ENCODE measurements at places on chromosomes 1 and 21.
A peak's percentile ranks its signal among the peaks of the same experiment; 100 is the strongest.

DNA sequence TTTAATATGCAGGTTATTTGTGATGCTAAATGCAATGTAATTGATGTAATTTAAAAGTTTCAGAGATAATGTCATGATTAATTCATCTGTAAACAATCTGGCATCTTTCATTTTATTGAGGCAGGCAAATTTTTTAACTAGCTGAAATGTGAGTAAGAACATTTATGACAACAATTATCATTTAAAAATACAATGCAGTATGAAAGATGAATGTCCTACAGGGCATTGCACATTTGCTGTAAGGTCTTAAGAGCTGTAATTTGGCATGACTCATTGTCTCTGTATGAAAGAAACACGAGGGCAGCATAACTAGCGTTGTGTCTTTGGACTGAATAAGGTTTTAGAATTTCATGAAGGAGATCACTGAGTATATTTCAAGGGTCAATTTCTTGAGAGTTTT is 642.8 kb downstream of the PLA2G4A start:
- DNase-seq = no peak

DNA sequence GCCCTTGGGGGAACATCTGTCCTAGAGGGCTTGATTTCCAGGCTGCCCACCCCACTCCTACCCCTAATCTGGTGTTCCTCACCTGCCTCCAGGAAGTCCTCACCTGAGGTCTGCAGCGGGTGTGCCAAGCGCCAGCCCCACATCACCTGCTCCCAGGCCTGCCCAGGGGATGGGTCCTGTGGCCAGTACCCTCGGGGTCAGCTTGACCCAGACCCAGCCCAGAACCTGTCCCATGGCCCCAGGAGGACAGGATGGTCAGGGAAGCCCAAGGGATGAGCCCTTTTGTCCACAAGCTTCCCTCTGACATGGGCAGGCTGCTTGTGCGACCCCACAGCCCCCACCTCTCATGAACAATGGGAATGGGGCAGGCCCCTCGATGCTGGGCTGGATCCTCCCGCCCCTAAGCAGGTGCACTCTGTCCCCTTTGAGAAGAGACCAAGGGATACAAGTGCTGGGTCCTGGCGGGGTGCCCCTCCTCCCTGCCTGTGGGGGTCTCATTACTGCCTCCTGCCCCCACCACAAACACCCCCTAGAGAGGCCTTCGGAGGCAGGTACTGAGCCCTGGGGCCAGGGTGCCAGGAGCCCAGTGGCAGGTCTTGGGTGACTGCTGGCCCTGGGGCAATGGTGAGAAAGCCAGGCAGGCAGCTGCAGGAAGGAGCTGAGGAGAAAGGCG is 3.2 kb downstream of the MIB2 start:
- DNase-seq = no peak

GRCh38 chr1:184753608-184754475 is 816 bp downstream of the EDEM3 start:
- peak; percentile 23 for DNase-seq

GRCh38 chr1:45820173-45820572 is 16.8 kb downstream of the MAST2 start:
- DNase-seq = no peak

GRCh38 chr1:166925810-166926478 is 49.4 kb downstream of the ILDR2 start:
- DNase-seq = no peak

GRCh38 chr1:33366762-33367484 is 46.0 kb upstream of the A3GALT2 start:
- DNase-seq = no peak

GRCh38 chr1:161484613-161485012 is 20.6 kb upstream of the FCGR2A start:
- no peak for DNase-seq

- DNase-seq = no peak
These were observed 45.4 kb downstream of the BARHL2 start for GRCh38 chr1:90671741-90672140.

DNA sequence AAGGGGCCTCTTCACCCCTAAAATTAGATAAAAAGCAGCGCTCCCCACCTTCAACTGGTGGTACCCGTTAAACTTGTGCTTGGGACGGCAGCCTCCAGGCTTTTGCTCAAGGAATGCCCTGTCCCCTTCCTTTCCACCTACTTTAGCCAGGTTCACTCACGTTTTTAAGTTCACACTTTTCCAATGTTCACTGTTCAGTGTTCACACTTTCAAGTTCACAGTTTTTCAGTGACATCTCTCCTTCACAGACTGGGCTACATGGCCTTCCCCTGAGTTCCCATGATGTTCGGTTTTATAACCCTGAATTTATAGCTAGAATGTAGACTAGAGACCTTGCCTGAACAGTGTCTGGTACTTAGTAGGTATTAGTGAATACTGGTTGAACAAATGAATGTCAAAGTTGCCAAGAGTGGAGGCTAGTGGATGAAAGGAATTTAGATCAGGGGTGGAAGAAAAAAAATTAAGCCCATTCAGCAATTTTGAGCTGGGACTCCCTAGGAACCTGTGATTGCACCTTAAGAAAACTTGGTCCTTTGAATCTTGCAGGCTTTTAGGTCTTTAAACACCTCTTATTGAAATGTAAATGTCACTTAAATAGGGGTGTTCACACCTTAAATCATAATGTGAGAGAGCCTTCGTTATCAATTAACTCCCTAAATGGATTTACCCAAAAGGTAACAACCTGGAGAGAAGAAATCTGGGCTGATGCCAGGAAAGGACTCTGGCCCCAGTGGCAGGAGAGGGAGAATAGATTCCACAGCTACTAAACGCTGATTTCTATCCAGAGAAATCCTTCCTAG is 12.3 kb downstream of the BTG2 start:
- DNase-seq = no peak

DNA sequence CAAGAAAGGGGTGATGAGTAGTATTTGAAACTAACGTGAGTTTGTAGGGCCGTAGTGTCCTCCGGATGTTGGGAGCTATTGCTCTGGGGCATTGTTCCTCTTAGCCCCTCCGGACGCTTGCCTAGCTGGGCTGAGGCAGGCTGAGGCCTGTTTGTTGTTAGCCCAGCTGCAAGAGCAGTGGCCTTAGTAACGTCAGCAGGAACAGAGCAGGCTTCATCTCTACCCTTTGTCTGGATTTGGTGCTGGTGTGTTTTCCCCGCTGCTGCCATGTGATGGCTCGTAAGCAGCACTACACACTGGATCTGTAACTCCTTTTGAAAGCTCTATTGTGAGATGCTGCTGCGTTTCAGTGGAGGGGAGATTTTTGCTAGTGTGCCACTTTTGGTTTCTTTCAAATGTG is 57.6 kb downstream of the DNM3 start:
- no peak for DNase-seq

DNA sequence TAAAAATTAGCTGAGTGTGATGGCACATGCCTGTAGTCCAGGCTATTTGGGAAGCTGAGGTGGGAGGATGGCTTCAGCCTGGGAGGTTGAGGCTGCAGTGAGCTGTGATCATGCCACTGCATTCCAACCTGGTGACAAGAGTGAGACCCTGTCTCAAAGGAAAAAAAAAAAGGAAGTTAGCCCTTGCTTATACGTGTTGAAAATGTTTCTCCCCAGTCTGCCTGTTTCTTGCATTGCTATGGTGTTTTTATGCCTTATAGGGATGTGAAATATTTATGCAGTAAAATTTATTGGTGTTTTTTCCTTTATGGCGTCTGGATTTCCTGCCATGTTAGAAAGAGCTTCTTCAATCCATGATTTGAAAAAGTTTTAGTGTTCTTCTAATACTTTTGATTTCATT is 3.6 kb upstream of the RERE start:
- no peak for DNase-seq

DNA sequence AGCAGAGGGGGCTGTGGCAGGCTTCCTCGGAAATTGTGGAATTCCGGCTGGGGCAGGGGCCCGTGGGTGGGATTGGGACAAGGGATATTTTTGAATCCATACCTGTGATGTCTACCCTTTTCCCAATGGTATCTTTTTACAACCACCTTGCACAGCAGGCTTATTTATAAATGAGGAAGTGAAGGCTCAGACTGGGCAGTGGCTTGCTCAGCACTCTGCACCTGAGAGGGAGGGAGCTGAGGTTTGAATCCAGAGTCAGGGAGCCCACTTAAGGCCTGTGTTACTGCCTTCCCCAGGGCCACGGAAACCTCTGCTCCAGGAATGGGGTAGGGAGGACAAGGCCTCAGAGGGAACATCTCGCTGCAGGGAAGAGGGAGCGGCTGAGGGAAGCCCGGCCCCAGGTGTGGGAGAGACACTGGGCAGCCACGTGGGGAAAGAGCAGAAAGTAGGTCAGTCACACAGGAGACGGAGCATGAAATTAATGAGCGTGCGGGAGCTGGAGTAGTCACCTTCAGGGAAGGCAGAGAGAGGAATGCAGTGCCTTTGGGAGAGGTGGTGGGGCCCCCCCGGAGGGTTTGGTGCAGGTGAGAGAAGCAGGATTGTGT is 35.4 kb upstream of the SCMH1 start:
- no peak for DNase-seq

- no peak for DNase-seq
These were observed 78.5 kb downstream of the BRINP2 start for GRCh38 chr1:177249231-177249630.

- no peak for DNase-seq
These were observed 38.6 kb upstream of the METTL18 start for GRCh38 chr1:169833179-169833901.

GRCh38 chr1:2088458-2088857 is 38.2 kb downstream of the PRKCZ start:
- no peak for DNase-seq

DNA sequence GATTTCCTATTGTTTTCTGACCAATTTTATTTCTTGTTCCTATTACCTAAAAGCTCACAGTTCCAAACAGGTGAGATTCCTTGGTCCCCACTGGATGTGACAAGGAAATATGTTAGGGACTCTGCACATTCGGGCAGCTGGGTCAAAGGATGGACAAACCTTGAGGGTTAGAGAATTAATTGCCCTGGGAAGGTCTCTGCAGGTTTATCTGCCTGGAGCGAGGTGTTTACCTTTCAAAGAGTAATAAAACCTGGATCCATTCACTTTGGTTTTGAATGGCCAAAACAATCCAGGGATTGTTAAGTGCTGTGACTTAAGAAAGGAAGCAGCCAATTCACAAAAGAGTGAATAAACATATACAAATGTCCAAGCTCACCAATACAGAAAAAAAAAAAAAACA is 33.6 kb upstream of the RAB4A start:
- DNase-seq = no peak
